ENCODE measurements at places on chromosomes 1 and 21.

DNA sequence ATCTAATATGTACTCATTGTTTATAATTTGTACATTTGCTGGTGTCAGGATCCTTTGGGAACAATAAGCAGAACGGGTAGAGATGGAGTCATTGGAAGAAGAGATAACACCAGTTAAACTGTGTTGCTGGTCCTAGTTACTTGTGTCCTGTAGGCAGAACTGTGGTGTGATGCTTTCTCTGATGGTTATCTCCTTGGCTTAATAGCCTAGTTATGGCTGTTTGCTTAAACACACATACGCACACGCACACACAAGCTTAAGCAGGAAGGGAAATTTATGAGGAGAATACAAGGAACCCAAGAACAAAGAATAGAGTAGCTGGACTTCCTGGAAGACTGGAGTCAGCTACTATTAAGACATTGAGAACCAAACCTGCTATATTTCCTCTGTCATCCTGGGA, 5.7 kb upstream of the PKN2 start:
- no peak for DNase-seq

- no peak for DNase-seq
Observed at GRCh38 chr1:97893844-97894243, 27.0 kb downstream of the DPYD start.

- DNase-seq = no peak
Observed at GRCh38 chr1:103788377-103788776, 38.7 kb downstream of the AMY1C start.

DNA sequence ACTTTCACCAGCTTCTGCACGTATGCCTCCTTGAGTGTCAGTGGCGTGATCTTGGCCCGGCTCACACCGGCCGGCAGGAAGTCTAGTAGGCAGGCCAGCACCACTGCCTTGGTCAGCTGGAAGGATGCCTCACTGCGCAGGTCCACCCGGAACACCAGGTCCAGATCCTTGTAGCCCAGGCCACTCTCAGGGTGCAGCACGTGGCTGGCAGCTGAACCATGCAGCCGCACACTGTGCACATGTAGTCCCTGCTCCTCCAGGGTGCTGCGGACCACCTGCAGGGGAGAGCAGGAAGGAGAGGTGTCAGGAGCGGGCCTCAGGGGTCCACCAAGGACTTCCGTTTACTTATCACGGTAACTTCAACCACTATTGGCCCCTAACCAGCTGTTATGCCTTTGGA, 6.0 kb downstream of the TENT5B start:
- peak; percentile 49 for DNase-seq

DNA sequence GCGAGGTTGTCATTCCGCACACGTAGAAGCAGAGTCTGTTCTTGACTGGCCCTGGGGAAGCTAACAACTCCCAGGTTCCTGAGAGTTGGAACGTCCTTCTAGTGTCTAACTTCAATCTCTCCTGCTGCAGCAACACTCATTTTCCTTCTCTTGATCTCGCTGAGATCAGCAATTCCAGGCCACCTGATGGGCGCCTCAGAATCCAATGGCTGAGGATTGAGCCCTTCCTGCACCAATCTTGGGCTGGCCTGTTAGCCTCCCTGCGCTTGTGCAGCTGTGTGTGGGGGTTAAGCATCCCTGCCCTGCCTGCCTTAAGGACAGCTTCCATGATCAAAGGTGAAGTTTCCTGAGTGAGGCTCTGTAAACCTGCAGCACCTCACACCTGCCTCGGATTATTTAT, 87.9 kb downstream of the SYT2 start:
- no peak for DNase-seq

- DNase-seq = peak; percentile 87
Observed at GRCh38 chr21:31161157-31161556, 122.9 kb upstream of the KRTAP19-8 start.

GRCh38 chr1:68495968-68496679, 758 bp downstream of the DEPDC1 start:
- DNase-seq = no peak

DNA sequence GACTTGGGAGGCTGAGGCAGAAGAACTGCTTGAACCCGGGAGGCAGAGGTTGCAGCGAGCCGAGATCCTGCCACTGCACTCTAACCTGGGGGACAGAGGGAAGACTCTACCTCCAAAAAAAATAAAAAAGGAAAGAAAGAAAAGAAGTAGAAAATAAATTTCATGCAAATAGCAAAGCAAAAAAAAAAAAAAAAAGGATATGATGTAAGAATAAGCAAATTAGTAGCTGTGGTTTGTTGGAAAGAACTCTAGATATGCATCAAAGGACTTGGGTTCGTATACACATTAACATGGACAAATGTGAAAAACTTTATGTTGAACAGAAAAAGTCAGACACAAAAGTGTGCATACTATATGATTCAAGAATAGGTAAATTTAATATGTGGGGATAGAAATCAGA, 11.9 kb downstream of the WASF2 start:
- DNase-seq = no peak

DNA sequence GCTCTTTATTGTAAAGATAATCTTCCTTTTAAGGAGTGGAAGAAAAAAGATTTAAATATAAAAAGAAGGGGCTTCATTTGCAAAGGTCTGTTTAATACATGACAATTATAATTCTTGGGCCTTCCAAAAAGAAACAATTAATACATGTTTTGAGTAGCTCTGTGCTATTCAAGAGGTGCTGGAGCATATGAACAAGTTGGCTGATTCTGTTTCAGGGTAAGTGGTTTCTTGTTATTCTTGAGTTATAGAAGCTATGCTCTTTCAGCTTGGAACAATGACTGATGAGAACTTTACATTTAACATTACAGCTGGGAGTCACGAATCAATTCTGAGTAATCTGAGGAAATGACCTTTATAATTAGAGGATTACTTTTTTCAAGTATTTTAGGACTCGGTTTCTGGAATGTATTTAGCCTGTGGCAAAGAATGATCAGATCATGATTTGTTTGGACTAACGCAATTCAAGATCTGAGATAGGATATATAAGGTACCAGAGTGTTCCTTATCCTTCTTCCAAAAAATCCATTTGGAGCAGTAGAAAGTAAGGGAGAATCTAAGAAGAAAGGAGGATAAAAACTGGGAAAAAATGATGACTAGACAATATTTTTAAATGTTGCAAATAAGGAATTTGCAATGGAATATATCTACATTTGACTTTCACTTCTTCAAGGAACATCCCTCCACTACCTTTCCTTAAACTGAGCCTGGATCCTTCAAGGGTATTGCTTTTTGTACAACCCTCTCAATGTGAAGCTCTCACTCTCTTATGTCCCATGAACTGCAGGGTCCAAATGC, 77.1 kb upstream of the KCTD3 start:
- DNase-seq = no peak

DNA sequence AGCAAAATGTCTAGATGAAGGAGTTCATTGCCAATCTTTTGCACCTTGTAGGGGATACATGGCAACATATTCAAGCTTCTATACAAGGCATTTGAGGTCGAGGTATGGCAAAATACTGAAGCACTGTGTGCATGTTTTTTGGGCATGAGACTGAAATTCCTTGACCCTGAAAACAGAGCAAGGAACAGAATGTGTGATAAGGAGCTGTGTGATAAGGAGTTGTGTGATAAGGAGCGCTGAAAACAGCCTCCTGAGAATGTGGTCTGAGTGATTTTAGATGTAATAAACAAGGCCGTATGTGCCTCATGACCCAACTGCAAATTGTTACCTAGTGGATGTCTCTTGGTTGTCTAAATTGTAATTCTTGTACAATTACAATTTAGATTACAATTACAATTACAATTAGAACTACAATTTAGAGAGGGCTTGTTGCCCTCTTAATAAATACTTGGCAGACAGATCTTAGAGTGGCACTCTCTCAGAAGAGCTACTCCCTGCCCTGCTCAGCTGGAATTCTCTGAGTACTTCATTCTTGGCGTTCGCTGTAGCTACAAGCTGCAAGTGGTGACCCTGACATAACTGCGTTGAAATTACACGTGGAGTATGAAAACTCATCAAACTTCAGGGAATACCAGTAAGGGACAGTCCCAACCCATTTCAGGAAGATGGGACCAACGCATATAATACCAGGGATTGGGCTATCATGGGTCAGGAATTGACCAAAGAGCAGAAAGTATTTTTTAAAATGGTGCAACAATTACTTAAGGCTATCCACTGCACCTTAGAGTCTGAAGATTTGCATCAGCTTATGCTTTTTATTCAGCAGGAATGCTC, 20.0 kb upstream of the ITLN1 start:
- DNase-seq = no peak

DNA sequence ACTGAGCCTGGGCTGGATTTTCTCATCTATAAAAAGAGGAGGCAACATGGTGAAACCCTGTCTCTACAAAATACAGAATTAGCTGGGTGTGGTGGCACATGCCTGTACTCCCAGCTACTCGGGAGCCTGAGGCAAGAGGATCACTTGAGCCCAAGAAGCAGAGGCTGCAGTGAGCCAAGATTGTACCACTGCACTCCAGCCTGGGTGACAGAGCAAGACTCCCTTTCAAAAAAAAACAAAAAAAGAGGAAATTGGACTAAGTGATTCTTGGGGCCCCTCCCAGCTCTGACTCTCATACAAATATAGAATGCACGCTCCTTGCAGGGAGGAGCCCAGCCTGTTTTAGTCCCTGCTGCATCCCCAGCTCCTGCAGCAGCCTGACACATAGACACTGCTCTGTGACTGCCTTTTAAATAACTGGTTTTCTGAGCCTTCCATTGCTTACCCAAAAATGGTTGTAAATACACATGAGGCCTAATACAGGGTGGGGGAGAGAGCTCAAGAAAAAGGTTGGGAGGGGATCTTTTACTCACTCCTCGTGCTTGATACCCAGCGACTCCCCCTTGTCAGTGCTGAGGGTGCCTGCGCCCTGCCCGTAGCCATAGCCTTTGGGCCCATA, 17.2 kb downstream of the CSRP1 start:
- DNase-seq = no peak

- no peak for DNase-seq
Observed at GRCh38 chr1:164443166-164443565, 115.8 kb upstream of the PBX1 start.

DNA sequence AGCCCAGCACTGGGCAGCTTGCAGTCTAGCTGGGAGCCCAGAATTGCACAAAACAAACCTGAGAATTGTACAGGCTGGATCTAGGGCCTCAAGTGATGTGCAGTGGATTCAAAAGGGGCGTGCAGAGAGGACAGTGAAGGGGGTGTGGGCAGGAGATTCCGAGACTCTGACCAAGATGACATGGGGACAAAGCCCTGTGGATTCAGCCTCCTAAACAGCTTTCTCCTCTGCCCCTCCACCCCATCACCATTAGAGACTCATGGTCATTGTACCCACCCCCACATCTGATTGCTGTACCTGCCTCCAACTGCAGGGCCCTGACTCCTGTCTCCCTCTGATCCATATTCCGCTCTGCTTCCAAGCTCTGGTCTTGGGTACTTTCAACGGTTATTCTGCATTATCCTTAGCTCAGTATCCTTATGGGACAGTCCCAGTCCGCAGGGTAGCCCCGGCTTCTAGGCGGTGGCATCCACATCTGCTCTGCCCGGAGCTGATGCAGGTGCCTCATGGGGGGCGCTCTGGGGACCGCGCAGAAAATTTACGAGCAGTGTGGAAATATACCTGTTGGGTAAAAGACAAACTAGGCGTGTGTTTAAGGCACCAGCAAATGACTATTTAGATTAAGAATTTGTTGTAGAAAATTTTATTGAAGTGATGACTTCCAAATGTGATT, 1.7 kb upstream of the BMP8A start:
- DNase-seq = no peak

- DNase-seq = no peak
Observed at GRCh38 chr1:118113261-118113660, 71.8 kb downstream of the SPAG17 start.

GRCh38 chr1:201381130-201381529, 3.6 kb upstream of the TNNT2 start:
- no peak for DNase-seq

DNA sequence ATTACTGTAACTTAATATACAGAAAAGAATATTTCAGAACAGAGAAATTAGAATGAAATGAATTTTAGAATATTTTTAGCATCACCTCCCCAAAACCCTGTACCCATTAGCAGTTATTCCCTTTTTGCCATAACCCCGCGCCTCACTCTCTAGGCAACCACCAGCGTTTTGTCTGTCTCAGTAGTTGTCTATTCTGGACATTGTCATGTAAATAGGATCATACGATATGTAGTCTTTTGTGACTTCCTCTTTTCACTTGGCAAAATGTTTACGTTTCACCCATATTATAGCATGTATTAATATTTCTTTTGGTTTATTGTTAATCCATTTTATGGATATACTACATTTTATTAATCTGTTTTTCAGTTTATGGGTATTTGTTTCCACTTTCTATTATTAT, 24.9 kb downstream of the SOAT1 start:
- DNase-seq = no peak

DNA sequence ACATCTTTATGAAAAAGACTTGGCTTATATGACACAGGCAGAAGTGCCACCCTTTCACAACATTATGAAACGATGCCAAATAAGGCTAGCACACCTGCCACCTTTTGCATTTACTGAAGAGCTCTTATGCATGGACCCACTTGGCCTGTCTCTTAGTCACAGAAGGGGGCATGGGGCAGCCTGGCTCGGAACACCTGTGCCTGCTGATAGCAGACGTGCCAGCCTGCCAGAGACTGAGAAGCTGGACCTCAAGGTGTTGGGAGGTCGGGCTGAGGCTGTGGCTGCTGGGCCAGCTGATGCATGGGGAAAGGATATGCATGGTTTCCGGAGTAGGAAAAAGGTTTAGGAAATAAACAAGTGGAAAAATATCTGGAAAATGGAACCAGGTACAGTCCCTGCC, 21.5 kb downstream of the RCAN1 start:
- peak; percentile 43 for DNase-seq

DNA sequence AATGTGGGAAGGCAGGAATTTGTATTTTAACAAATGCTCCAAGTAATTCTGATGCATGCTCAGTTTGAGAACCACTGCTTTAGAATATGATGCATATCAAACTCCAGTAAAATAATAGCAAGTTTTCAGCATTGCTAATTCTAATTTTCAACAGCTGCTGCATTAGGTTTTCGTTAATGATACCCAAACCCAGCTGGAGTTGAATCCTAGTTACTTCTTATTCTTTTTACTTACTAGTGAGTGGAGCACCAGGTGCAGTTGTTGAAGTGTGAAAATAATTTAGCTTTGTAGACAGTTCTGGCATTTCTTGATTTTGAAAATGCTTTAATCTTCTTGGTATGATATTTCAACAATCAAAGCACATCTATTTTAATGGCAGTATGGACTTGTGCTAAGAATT, 138.5 kb downstream of the HS2ST1 start:
- DNase-seq = no peak

- DNase-seq = no peak
Observed at GRCh38 chr1:39458991-39459390, 32.4 kb upstream of the BMP8A start.

- no peak for DNase-seq
Observed at GRCh38 chr1:89670163-89670562, 37.2 kb downstream of the LRRC8C start.

DNA sequence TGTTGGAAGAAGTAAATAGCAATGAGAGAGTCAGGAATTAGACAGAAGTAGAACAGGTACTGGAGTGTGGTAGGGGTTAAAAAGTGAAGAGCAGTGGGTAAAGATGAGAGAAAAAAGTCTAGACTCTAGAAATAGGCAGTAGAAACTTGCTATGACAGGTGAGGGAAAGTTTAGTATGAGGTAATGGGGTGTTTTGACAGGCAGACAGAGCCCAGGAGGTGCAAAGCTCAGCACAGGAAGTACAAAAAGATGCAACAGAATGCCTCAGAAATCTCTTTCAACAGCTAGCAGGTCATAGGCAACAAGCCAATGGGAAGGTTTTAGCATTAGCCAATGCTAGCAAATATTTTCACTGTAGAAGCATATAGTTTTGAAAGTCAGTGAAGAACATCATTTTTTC, 319.1 kb upstream of the SGIP1 start:
- DNase-seq = no peak

Measured in islet precursor cell (in vitro differentiated cells).